Astrocyte of the spinal cord (primary cell): ENCODE measurements at places on chromosomes 2 and 18.
A peak's percentile ranks its signal among the peaks of the same experiment; 100 is the strongest.

- no peak for DNase-seq
These were observed 853 bp upstream of the OSBPL6 start for GRCh38 chr2:178193496-178193822.

DNA sequence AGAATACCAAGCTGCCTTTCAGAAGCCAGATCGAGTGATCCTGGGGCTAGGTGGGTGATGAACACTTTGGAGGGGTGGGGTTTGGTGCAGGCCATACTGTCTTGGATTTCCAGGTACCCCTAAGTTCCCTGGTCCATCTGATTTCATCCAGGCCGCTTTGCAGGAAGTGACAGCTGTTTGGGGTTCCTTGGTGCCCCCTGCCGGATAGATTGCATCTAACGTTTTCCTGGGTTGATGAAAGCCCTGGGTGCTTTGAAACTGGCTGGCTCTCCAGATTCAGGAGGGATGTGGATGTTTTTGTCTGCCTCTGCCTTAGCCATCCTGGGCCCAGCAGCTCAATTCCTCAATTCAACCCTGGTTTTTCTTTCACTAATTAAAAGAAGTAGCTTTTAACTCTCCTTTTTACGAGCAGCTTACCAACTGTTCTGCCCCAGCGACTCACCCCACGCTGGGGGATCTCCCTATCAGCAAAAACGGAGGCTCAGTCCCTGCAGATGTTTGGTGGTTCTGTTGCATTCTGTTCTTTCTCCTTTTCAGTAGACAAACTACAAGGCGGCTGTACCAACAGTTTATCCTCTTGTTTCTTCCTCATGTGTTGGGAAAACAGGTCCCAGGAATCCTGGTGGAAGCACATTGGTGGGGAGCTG, 37.1 kb downstream of the ARHGEF4 start:
- peak; percentile 69 for DNase-seq

DNA sequence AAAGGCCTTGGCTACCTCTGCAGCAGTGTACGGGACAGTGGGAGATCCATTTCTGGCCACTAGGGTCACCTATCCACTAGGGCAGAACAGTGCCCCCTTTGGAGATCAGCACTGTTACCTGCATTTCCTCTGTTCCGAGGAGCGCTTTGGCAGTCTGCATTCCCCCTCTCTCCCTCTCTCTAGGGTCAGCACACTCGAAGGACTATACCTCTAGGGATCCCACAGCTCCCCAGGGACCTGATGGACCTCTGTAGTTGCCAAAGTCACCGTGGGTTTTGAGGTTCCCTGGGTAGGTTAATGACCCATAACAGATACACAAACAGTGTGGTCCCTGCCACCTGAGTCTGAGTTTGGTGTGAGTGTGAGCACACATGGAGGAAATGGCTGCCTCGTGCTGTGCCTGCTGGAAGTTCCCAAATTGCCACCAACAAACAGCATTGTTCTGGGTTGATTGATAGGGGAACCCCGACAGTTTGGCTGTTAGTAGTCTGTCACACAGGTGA, 99.8 kb upstream of the VWC2L start:
- no peak for DNase-seq

DNA sequence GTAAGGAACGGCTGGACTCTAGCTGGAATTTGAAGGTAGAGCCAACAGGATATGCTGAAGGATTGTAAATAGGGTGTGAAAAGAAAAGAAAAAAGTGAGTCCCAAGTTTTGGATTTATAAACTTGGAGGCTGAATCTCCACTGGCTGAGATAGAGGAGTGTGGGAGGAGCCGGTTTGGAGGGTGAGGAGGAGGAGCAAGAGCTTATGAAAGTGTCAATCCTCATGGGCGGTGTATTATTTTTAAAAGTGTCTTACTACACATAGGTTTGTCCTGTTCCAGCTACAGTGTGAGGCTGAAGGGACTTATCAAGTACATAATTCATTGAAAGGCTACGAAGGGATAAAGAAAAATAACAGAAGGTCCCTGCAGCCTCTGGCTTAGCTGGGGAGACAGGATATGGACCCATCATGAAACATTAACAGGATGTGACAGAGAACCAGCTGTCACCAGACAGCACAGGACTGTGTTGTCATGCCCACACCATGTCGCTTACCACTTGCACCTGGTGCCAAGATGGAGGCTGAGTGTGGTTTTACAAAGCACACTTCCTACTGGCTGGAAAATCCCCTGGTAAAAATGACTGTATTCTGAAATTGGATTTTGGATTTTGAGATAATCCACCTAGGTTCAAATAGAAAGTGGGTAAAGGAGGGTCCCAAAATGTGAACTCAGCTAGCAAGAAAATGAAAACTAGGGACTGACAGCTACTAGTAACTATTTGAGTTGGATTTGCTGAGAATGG, 2.5 kb upstream of the MREG start:
- DNase-seq = no peak

DNA sequence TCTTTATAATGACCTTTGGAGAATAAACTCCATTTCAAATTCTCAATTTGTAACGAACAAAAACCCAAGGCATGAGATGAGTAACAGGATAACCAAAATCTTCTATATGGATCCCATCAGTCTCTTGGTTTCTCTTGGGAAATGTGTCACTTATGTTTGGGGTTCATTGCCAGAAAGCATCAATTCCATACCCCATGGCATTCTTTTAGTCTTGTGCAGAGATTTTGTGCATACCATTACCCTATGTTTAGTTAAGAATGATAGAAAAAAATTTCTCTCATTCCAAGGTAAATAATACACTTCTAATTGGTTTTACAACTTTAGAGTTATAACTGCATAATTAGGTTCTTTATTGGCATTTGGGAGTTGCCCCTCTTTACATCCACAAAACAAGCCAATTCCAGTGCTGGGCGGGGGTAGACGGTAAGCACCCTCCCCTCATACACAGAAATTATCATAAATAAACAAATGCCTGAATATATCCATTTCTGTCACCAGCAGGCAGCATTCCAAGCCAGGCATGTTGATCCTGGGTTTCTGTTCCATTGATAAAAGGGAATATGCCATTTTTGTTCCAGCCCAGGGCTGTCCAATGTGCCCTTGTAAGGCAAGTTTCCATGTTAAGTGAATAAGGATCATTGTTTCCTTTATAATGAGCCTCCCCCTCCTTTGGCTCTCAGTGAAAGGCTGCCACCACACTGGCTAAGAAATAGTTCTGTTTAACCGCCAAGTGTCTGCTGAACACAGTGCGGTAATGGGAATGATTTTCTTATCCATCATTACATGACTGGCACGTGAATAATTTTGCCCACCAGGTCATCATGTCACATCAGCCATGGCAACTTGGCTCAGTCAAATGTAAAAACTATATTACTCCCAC, 680.1 kb upstream of the ZEB2 start:
- DNase-seq = peak; percentile 27

DNA sequence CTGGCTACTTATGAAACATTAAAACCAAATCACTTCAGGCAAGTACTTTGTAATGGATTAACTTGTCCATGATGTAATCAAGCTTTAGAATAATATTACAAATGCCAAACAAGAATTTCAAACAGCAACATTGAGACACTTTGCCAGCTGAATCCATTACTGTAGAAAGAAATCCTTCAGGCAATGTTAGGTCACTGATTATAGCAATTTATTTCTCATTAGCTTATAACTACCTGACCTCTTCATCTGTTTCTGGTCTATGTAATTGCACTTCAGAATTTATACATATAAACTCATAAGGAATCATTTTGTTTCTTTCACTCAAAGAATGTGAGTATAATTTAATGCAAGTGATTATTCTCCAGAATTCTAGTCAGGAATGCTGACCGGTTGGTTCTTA, 692.6 kb upstream of the TMEFF2 start:
- DNase-seq = no peak

DNA sequence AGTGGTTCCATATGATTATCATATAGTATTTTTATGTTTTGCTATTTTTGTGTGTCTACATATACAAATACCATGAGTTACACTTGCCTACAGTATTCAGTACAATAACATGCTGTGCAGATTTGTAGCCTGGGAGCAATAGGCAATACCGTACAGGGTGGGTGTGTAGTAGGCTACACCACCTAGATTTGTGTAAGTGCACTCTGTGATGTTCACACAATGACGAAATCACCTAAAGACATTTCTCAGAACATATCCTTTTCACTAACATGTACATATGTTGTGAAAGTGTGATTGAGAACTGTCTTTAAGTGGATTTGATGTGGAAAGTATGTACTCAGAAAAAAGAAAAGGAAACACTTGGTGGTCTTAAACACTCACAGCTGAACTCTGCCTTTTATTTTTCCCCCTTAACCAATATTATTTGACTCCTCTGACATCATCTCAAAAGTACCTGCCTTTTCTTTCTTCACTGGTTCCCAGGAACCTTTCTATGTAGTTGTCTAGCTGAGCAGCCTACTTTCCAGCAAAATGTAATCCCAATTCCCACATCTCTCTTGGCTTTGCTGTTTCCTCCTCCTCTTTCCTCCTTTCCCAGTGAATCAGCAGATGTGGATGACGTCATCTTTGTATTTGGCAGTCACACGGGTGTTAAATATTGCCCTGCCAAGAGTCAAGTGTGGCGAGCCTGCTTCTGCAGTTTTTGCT, 47.7 kb downstream of the OSBPL6 start:
- DNase-seq = peak; percentile 95

GRCh38 chr18:28175150-28175929, 1.6 kb downstream of the CDH2 start:
- DNase-seq = peak; percentile 52

DNA sequence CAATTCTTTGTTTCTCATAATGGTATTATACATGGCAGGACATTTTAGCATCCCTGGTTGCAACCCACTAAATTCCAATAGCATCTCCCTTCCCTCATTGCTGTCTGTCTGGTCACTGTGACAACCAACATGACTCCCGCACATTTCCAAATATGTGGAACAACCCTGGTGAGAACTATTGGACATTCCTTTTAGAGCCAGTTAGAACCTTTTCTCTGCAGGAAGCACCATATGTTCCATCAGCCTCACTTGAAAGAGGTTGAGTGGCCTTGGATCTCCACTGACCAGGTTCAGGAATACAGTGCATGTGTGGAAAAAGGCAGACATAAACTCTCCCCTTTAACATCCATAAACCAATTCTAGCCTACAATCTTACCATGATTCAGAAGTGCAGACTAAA, 25.9 kb upstream of the GLS start:
- DNase-seq = no peak

GRCh38 chr2:126769118-126769517, 113.2 kb downstream of the GYPC start:
- no peak for DNase-seq

DNA sequence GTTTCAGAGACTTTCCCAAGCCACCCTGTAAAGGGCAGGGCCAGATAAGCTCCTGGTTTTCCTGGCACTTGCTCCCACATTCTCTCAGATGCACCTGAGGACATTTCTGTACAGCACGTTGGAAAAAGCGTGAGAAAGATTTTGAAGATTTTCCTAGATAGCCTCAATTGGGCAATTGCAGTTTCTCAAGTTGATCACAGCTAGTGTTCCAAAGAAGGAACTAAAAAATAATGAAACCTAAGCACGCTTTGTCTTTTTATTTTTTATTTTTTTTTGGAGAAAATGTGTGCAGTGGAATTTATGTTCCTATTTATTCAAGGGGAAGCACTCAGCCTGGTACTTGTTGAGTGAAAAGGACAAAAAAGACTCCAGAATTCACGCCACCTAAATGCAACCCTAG, 429.1 kb downstream of the RNF144A start:
- DNase-seq = no peak

DNA sequence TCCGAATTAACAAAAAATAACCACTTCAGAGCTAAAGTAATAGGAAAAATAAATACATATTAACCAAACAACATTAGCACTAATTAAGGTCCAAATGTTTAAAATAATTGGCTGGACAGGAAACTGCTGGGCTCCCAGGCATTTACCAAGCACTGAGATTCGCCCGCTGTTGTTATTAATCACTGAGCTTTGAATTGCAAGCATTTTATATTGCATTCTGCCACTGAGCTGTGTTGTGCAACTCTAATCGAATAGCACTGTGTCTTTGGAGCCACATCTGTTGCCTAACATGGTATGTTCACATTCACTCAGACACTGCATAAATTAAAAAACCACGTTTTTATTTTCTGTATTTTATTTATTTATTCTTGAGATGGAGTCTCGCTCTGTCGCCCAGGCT, 88.9 kb downstream of the SOWAHC start:
- no peak for DNase-seq

GRCh38 chr2:146214394-146214929, 1630.4 kb upstream of the ACVR2A start:
- DNase-seq = no peak

GRCh38 chr2:216688731-216689340, 6.5 kb downstream of the IGFBP5 start:
- no peak for DNase-seq

- no peak for DNase-seq
These were observed 281.1 kb upstream of the COL3A1 start for GRCh38 chr2:188693111-188693510.

GRCh38 chr2:159444754-159445153, 158.3 kb upstream of the WDSUB1 start:
- no peak for DNase-seq

DNA sequence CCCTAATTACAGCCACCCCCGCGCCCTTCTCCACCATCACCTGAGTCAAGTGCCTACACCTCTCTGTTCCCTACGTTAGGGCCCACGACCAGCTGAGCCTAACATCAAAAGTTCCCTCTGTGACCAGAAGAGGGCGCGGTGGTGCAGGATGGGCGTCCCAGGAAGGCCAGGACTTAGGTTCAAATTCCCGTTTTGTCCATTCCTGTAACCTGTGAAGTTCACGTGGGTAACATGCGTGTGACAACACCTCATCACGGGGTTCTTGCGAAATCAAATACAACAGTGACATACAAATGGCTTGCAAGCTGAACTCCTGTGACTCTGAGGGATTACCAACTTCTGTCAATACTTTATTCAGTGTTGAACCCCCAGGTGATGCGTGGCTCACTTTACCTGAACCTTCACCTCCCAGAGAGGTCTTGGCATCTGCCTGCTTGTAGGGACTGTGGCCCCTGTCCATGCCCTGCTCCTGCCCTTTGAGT, 207.9 kb downstream of the ARL4C start:
- DNase-seq = peak; percentile 56

DNA sequence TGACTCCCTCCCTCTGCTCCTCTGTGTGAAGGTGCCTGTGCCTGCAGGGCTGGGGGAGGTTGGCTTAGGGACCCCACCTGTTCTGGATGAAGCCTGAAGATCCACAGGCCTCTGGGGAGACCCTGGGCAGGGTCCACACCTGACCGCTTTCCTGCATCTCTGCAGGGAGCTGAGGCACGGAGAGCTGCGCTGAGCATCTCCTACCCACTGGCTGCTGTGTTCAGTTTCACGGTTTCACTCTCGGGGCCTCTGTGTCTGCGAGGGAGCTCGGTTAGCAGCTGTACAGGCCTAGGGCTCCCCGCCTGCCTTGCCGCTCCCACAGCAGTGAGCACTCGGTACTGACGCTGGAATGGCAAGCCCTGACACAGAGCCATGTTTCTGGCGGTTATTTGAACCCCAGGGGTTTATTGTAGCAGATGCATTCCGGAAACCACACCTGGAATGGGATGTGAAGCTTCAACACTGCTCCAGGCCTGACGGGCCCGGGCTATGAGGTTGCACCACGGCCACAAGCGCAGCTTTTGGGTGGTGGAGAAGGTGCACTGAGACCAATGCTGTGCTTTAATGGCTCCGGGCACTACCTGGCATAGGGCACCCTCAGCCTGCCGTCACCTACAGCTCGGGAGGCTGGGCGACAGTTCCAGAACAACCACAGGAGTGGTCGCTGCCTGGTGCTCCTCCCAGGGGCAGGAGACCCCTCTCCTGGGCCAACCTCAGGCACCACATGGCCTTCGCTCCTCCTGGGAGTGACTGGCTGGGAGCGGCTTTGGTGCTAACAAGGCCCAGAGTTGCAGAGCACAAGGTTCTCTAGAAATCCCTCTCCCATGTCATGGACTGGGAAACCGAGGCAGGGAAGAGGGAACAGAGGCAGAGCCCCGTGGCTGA, 257.9 kb downstream of the NDUFA10 start:
- DNase-seq = no peak
